Kidney epithelial cell (primary cell): ENCODE measurements at places on chromosomes 7 and 10.

DNA sequence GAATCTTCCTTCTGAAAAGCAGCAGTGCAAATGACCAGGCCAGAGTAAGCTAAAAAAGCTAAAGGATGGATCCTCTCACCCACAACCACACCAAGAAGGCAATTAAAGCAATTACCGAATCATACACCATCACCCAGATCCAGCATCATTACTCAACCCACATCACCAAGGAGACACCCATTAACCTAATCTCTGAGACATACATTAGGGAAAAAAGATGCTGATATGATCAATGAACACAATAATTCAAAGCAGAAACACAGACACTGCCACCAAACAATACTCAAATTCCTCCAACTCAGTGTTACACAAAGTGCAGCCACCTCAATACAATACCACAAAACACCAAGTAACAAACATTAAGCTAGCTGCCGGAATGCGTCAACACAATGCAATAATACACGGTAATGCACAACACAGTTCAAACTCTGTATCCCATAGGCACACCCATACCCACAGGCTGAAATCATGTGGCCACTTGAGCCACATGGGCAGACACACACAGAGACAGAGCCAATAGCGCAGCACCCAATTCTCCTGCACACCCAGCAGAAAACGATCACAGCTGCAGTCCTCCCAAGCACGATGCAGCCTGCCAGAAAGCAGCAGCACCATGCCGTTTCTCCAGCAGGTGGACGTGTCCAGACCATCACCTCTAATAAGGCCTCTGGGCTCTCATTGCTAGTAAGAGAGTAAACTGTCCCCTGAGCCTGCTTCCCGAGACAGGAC is 21.5 kb downstream of the PAX2 start:
- no peak for DNase-seq

DNA sequence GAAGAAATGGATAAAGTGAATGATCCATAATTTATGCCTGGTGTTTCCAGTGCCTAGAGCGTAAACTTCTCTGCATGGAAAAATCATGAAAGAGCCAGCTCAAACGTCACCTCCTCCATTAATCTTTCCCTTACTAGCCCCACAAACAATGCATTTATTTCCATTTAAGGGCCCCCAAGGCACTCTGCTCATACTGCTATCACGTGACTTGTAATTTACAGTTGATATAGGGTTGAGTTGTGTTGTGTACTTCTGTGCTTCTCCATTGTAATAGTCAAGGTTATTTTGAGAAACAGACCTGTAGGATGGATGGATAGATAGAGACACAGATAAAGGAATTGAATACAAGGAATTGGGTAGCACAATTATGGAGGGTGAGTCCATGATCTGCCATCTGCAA is 1034.7 kb upstream of the GHITM start:
- no peak for DNase-seq

- DNase-seq: no peak
These were observed 11.2 kb downstream of the EMX2 start for GRCh38 chr10:117553815-117554172.

GRCh38 chr10:83522881-83523386 is 616.4 kb upstream of the GHITM start:
- DNase-seq: peak; percentile 52

DNA sequence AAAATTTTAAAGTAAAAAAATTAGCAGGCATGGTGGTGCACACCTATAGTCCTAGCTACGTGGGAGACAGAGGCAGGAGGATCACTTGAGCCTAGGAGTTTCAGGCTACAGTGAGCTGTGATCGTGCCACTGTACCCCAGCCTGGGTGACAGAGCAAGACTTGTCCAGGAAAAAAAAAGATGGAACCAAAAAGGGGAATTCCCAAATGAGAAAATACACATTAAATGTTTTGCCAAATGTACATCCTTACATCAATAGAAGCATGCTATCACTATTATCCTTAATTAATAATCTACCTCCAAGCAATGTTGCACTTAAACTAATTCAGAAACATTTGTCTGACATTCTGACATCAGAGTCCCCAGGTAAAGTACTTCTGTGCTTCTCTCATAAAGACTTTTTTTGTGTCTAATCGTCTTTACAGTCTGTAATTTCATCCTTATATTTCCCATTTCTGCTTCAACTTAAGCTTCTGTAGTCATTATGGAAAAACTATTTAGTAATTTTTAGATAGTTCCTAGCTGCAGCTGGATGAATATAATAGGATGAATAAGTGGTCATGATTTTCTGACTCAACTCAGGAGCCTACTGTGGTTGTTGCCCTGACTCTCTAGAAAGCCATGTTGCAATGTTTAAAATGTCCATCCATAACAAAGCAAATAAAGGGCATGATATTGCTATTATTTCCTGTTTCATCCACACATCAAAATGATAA is 57.7 kb downstream of the MYPN start:
- DNase-seq: no peak

- DNase-seq: no peak
These were observed 31.7 kb upstream of the C10orf90 start for GRCh38 chr10:126702181-126702580.

DNA sequence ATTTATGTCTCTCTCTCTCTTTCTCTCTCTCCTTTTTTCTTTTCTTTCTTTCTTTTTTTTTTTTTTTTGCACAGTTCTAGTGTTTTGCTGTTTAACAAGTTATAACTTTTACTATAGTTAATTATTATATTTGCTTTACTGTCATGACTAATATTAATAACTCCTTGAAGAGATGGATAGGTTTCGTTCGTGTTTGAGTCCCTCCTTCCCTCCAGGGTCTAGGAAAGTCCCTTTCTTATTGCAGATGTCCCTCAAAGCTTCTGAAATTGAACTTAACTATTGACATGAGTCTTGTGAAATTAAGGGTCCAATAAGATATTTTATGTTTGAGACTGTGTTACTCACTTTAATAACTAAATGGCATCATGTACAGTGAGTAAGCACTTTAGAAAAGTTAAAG is 131.4 kb downstream of the PLXDC2 start:
- DNase-seq: no peak

DNA sequence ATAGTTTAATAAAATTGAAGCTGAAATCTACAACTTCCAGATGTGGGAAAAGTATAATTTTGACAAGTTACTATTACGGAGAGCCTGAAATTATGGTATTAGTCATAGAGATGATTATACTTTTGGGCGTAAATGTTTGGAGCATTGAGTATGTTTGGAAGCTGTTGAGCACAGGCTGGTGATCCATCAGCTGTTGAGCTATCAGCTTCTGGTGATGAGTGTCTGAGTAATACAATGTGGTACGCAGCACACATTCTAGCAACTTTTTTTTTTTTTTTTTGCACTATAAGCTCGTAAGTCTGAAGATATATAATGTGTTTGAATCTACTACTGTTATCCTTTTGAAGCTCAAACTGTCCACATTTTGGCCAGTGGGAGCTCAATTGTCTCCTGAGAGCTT is 123.4 kb downstream of the ATE1 start:
- DNase-seq: no peak

DNA sequence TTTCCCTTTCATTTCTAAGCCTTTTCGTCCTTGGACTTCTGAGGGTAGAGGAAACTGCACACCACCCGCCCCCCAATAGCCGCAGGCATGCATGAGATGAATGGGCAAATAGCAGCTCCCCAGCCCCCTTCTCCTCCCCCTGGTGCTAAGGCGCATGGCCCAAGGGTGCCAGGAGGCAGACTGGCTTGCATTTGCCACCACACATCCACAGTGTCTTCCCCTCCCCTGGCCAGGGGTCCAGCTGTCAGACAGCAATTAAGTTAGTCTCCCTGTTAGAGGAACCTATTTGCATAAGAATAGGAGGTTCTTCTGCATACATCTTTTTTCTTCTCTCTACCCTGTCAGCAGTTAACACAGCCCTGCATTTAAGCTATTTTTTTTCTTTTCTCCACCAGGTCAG is 20.2 kb downstream of the TOMM7 start:
- DNase-seq: no peak

DNA sequence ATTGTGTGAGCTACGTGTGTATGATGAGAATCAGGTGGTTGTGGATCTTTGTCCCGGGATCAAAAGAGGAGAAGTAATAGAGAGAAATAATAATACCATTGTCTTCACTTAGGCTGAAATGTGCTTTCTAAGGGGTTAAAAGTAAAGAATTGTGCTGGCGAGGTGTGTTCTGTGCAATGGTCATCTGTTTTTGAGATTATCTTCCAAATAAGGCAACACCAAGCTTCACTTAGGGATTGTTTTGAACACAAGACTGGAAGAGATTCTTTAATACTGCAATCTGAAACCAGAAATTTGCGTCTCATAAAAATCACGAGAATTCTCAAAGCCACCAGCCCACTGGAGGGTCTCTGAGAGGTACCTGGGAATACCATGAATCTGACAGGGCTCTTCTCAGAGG is 84.2 kb downstream of the ARID5B start:
- DNase-seq: no peak

- no peak for DNase-seq
These were observed 42.6 kb downstream of the RSBN1L start for GRCh38 chr7:77738871-77739270.

DNA sequence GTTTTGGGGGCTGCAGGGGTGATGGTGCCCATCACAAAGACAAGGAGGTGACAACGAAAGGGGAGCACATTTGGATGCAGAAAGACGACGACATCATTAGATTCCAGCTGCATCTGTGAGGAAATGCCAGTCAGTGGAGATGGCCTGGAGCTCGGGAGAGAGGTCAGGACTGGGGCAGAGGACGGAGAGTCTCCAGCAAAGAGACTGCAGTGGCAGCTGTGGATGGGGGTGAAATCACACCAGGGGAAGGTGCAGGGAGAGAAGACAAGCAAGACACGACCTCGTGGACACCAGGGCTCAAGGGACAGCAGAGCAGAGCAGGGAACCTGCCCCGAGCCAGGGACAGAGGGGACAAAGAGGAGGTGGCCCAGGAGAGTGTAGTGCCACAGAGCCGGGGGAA is 203.4 kb downstream of the PRPF18 start:
- no peak for DNase-seq

- DNase-seq: no peak
These were observed 10.4 kb upstream of the EIF3A start for GRCh38 chr10:119090968-119091367.

- no peak for DNase-seq
These were observed 106.9 kb upstream of the RHEB start for GRCh38 chr7:151626422-151627115.

GRCh38 chr10:103500481-103500880 is 7.0 kb downstream of the NEURL1 start:
- DNase-seq: no peak

DNA sequence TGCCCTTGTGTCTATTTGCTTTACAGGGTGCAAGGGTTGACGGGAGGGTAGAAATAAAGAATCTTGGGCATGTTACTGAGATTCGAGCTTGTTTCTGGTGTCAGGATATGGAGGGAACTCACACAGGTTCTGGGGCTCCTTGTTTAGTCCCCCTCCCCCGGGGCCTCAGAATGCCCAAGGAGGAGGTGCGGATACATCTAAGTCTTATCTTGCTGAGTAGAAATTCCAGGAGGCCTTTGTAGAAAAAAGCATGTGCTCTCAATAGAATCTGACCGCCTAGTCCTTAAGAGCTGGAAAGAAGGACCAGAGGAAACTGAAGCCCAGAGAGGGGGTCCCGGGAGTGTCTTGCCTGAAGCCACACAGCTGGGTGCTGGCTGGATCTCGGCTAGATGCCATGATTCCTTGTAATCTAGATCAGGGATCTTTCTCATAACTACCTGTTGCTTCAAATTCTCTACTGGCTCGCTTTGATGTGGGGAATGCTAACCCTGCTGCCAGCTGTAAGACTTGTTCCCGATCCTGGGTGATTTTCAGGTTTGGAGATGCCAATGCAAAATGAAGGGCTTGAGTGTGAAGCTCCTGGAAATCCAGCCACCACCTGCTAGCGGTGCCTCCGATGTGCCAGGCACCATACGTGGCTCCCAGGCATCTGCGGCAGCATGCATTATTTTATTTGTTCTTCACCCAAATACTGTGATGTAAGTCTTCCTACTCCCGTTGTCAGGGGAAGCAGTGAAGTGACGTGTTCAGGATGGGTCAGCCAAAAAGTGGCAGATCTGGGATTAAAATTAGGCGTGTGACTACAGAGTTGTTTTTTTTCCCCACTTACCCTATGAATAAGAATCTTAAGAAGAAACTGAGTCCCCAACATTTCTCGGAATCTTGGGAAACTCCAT is 226.0 kb downstream of the TCF7L2 start:
- DNase-seq: no peak

DNA sequence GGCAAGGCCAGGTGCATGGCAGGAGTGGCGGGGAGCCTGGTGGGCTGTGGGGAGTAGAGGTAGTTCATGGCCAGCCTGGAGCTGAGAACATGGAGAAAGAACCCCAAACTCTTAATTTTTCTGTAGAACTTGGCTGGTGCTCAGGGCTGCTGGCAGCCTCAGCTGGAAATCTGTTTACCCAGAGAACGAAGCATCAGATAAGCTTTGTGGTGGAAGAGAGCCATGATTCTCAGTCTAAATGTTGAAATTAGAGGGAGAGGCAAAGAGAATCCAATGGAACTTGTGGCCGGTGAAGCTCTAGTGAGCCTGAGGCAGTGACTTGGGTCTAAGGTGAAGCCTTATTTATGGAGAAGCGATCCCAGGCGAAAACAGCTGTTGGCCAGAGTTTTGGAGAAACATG is 126.4 kb downstream of the CCDC3 start:
- no peak for DNase-seq

DNA sequence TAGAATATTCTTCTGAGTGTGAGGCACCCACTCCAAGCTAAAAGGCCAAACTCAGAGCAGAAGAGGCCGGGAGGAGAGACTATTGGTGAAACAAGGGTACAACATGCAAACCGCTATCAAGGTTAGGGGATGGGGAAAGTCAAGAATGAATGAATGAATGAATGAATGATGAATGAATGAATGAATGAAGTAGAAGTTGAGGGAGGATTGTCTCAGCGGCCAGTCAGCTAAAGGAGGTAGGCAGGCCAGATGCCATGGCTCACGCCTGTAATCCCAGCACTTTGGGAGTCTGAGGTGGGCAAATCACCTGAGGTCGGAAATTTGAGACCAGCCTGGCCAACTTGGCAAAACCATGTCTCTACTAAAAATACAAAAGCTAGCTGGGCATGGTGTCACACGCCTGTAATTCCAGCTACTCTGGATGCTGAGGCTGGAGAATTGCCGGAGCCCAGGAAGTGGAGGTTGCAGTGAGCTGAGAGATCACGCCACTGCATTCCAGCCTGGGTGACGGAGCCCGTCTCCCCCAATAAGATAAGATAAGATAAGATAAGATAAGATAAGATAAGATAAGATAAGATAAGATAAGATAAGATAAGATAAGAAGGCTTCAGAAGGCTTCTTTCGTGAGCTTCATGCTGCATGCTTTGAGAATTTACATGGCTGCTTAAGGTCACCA is 250.8 kb downstream of the CCDC3 start:
- no peak for DNase-seq

- DNase-seq: no peak
These were observed 622.5 kb downstream of the ANKRD7 start for GRCh38 chr7:118846977-118847376.
